ENCODE measurements at places on chromosomes 7 and 10. TPM values are rescaled to one million over a fixed set of nuclear protein-coding genes. Genes with fewer than 3 reads are reported as not detected.

DRGX gene
- polyA plus RNA-seq: not detected

TMEM213 gene
- 0.05 TPM for polyA plus RNA-seq

TAX1BP1 gene
- 135 TPM for polyA plus RNA-seq

LRRC27 gene
- 5.7 TPM for polyA plus RNA-seq

DNA sequence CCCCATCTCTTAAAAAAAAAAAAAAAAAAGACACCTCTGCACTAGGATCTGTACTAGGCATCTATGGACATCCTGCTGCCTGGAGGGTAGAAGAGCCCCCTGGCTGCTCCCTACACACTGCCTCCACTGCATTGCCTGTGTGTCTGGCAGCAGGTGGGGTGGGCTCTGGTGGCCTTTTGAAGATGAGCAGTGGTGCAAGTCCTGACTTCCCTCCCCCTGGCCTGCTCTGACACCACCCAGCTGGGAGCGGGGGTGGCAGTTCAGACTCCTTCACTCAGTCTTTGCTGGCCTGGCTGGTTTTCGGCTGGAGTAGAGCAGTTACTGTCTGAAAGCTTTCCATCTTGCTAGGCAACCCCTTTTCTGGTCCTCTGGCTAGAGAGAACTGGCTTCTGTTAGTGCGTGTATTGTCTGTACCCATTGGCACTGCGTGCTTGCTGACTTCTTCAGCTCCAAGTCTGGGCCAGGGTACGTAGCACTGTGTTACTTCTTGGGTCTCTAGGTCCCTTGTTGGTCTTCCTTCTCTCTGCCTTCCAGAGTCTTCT lies 17.6 kb downstream of the C10orf62 start:
- no peak for DNase-seq

DNA sequence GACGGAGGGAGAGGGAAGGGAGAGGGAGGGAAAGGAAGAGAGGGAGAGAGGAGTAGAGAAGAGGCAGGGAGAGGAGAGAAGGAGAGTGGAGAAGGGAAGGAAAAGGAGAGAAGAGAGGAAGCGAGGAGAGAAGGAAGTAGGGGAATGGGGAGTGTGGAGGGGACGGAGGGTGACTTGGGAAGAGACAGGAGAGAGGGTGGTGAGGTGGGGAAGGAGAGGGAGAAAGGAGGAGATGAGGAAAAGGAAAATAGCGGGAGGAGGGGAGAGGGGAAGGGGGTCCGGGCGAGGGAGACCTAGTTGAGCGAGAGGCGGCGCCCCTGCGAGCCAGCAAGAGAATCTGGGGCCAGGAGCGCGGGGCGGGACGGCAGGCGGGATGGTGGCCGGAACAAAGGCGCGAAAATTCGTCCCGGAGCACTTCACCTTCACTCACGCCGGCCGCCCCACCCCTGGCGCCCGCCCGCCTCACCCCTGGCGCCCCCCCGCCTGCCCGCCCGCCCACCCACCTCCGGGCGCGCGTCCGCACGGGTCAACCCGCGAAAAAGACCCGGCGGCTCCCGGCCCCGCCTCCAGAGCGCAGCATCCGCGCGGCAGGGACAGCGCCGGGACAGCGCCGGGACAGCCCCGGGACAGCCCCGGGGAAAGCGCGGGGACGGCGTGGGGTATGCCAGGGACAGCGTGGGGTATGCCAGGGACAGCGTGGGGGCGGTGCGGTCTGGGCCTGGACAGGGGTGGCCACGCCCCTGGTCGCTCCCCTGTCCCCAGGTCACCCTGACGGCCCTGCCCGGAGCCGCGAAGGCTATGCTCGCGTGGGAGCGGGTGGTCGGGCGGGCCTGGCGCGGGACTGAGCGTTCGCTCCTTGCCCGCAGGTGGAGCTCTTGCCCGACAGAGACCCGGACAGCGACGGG lies 4.2 kb downstream of the VSTM2A start:
- DNase-seq: no peak

- DNase-seq: no peak
Measured at GRCh38 chr7:72706521-72706920, 121.5 kb downstream of the TYW1B start.

DNA sequence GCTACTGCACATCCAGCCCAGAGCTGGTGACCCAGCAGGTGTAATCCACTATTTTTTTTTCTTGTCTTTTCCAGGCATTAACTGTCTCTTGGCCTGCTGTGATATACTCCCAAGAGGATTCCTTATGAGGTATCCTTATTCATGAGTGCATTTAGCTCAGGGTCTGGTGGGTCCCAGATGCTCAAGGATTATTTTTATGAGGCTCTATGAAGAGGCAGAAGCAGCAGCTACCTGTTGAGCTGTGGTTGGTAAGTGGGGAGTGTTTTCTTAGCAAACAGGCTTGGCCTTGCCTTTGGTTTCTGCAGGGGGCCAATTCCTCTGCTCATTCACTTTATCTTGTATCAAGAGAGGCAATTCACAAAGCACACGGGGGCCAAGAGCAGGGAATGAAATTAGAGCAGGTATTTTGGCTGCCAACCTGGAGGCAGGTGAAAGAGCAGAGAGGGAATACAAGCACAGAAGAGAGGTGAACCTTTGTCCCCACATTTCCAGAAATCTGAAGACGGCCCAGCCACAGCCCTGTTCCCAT lies 221.6 kb downstream of the TMEM178B start:
- no peak for DNase-seq

- DNase-seq: no peak
Measured at GRCh38 chr10:15140698-15141097, 27.8 kb downstream of the NMT2 start.

DNA sequence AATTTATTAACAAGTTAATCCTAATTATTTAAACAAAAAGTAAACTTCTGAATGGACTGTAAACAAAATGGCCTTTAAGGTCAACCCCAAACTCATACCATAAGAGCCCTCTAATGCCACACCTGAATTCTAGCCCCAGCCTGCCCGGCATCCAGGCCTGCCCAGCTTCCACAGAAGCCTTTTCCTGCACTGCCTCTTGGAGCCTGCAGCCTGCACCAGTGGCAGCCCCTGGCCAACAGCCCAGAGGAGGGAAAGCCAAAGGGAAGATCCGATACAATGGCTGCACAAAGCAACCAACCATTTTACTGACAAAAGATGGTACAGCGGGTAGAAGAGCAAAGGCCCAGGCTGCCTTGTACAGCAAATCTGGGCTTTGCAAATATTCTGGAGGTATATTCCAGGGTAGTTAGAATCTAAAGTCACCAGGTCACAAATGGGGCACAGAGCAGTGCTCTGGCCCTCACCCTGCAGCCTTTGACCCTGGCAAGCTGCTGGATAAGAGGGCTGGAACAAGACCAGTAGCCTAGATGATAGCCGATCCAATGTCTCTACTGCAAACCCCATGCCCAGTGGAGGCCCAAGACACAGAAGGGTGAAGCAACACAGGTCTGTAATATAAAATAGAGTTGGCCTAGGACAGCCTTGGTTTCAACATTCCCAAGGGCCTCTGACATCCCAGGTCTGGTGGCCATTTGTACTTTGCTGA lies 12.5 kb upstream of the CH25H start:
- no peak for DNase-seq

DNA sequence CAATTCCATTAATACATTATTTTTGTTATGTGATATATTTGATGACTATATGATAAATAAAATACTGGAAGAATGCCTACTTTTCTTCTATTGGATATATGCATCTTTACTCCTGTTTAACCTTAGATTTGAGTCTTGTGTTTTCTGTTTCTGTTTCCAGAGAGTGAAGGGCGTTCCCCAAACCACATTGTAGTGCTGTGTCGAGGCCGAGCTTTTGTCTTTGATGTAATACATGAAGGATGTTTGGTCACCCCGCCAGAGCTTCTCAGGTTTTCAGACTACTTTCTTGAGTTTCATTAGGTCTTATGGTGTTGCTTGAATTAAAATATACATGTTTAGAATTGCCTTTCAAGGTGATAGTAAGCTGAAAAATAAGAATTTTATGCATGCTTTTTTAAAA lies 23.8 kb downstream of the CROT start:
- peak; percentile 29 for DNase-seq

GRCh38 chr7:155002411-155003091 lies 373 bp downstream of the PAXIP1 start:
- no peak for DNase-seq

GRCh38 chr7:103398483-103399127 lies 47.4 kb downstream of the SLC26A5 start:
- DNase-seq: no peak

DNA sequence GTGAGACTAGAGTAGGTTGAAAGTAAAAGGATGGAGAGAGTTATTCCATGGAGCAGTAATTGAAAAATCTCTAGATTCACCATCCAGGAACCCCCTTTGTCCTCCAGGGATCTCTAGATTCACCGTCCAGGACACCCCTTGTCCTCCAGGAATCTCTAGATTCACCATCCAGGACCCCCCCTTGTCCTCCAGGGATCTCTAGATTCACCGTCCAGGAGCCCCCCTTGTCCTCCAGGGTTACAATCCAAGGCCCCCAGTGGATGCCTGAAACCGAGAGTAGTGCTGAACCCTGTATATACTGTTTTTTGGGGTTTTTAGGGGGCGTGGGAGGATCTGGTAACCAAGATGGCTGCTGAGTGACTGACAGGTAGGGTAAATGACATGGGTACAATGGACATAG lies 38.3 kb upstream of the PPP2R2D start:
- no peak for DNase-seq
